SJCRH30 (cell line): ENCODE measurements at places on chromosomes 7 and 10.

DNA sequence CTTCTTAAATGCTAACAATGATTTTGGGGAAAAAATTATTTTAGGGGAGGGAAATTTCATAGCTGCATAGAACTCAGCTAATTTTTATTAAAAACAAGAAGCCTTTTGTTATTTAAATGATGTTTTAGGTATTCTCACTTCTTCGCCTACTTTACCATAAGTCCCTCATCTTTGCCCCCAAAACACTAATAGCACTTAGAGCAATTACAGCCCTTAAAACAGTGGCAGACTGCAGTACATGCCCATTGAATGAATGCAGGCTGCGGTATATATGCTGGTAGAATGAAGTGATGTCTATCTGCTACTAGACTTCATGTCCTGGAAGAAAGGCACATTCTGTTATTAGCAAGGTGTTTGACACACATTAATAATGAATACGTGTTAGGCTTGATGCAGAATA lies 2.9 kb upstream of the SPAG6 start:
- no peak for DNase-seq

DNA sequence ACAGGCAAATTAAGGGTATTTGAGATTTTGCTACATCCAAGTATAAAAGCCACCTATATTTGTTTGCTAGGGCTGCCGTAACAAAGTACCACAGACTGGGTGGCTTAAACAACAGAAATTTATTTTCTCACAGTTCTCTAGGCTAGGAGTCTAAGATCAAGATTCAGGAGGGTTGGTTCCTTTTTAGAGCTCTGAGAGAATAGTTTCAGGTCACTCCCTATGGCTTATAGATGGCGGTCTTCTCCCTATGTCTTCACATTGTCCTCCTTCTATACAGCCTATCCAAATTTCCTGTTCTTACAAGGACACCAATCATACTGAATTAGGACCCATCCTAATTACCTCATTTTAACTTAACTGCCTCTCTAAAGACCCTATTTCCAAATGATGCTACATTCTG lies 11.2 kb downstream of the HYCC1 start:
- DNase-seq, result no peak

DNA sequence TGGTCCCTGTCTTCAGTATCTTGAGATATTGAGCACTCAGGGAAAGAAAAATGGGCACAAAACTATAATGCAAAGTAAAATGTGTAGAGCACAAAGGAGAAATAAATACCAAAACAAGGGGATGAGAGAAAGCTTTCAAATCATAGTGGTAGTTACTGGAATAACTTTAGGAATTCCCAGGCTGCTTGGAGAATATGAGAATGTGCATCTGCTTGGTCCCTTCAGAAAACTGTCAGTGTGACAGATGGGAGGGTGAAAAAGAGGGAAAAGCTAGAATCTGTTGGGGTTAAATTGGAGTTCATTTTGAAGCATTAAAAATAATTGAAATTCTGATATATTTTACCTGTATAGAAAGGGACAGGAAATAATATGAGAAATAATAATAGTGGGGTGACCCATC lies 15.3 kb downstream of the ST7 start:
- peak; percentile 45 for DNase-seq

GRCh38 chr10:12741360-12741804 lies 260.1 kb downstream of the CCDC3 start:
- no peak for DNase-seq

- no peak for DNase-seq
Observed at GRCh38 chr10:114749510-114749909, 72.1 kb upstream of the FHIP2A start.

DNA sequence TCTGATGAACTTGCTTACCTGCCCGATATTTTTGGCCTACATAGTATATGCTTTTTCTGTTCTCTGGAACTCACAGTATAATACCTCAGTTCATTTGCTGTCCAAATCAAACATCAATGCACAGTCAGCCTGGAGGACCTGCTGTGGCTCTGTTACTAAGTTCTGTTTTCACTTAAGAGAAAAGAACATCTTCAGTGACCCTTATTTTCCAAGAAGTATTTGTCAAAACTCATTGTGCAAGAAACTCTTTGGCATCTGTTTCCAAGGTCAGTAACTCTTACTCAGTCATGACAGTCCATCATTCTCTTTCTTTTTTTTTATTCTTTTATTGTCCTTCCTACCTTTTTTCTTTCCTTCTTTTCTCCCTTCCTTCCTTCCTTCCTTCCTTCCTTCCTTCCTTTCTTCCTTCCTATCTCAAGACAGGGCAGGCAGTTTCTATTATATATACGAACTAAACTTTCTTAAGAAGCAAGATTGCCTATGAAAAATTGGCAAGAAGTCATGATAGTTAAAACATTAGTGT lies 37.8 kb upstream of the SEM1 start:
- no peak for DNase-seq

DNA sequence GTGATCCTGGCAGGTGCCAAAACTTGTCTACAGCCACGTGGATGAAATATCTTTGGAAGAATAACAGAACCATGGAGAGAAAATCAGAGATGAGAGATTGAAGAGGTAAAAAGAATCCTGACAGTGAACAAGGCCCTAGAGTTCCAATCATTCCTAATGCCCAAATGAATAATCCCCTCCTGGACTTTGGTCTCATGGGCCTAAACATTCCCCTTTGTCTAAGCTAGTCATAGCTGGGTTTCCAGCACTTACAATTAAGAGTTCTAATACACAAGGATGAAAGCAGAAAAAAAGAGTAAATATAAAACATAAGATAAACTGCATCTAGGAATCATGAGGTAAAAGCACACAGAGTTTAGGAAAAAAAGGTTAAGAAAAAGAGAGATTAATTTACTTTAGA lies 40.2 kb downstream of the ARHGAP12 start:
- DNase-seq, result no peak

DNA sequence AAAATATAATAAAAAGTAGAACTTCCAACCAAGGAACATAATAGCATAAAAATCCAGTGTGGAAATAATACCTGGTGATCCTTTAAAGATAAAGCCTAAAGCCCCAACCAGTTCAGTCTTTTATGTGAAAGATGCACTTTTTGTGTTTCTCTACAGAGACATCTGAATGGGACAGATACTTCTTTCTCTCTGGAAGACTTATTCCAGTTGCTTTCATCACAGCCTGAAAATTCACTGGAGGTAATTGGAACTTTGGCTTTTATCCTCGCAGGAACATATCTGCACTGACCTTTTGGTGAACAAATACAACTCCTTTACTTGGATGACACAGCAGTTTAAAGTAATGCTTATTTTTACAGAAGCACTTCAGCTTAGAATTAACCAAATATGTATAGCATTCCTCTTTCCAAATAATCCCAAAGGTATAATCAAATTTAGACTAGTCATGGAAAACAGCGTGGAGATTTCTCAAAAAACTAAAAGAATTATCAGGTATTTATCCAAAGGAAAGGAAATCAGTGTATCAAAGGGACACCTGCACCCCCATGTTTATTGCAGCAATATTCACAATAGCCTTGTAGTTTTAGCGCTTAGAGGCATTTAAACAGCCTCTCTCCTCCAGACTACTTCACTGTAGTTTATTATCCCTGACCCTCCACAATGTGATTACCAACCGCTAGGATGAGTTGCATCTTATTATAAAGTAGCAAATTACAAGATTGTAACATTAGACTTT lies 16.8 kb downstream of the HNRNPA2B1 start:
- DNase-seq, result no peak

DNA sequence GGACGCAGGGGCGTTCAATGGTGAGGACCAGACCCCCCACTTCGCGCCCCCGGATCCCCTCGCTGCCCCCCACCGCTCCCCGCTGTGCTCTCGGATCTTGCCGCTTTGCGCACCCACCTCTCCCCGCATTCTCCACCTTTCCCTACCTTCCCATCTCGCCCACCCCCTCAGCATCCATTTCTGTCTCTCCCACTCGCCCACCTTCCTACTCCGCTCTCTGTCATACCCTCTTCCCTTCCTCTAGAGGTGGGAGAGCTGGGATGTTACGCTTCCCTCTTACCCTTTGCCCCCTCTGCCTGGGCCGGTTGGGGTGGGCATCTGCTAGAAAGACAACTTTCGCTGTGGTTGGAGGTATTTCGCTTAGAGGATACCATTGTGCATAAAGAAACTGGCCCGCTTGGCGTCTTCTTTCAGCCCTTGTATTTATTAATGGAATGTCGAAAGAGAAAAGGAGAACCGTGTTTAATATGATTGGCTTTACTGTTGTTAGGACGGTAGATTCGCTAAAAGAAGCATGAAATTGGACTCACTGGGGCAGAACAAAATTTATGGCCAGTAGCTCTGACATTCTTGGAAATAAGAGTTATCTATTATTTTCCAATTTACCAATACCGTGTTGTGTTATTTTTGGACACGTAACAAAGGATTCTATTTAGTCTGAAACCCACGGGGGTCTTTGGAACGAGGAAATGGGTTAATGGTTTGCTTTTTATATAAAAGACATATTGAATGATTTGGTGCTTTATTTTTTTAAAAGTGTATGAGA lies 873 bp downstream of the PRKAR2B start:
- peak; percentile 37 for DNase-seq

GRCh38 chr7:71535616-71536015 lies 403.7 kb downstream of the GALNT17 start:
- DNase-seq, result no peak

- peak; percentile 6 for DNase-seq
Observed at GRCh38 chr10:115762029-115762428, 511.0 kb downstream of the GFRA1 start.

DNA sequence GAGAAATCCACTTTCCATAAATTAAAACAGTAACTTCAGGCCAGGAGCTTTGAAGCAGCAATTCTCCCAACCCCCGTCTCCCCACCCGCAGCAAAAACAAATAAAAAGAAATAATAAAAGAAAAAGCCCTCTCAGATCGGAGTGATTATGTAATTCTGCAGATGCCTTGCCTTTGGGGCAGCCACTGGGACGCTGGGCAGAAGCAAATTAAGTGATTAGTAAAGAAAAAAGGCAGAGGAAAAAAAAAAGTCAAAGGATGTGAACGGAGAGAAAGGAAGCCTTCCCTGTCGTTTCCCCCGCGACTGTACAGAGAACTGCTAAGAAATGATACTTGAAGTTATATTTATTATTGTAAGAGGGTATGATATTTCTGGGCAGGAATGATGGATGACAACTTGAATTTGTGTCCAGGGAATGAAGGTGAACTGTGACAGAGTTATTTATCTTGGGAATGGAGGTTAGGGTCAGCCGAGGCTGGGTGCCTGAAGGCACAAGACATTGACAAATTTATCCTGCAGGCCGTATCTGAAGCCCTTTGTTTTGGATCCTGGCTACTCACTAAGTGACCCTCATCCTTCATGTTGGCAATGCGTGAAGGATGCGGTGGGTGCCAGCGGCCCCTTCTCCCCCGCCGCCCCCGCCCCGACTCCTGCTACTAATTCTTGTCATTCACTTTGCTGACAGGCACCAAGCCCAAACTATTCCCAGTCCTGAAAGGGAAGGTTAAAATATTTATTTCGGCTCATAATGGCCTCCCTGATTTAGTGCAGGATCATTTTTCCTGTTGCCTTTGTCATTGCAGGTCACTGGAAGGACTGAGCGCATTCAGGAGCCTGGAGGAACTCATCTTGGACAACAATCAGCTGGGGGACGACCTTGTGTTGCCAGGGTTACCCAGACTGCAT lies 604.0 kb downstream of the LRMDA start:
- no peak for DNase-seq

DNA sequence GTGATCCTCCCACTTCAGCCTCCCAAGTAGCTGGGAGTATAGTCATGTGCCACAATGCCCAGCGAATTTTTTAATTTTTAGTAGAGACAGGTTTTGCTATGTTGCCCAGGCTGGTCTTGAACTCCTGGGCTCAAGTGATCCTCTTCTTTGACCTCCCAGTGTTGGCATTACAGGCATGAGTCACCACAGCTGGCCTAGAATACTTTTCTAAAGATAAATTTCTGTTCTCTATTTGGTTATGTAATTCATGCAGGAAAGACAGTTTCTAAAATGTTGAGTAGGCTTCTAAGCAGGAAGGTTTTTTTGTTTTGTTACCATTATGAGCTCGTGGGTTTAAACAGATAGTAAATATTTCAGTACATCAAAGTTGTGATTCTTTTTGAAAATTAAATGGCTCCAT lies 5.0 kb downstream of the RBAK start:
- DNase-seq, result no peak

DNA sequence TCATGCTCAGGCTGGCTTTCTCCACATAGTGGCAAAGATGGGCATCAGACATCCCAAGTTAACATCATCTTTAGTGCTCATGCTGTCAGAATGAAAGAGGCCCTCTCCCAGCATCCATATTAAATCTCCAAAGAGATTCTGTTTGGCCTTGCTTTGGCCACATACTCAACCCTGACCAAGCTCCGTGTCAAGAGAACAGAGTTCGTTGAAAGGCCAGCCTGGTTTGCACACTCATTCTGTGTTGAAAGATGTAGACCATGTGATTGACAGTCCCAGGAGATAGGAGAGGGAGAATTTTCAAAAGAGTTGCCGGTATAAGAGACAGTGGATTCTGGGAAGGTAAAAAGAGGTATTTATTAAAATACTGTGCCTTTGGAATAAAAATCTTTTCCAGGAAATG lies 19.7 kb downstream of the MET start:
- DNase-seq, result no peak
